ENCODE measurements at places on chromosomes 2 and 18. TPM values are rescaled to one million over a fixed set of nuclear protein-coding genes. Genes with fewer than 3 reads are reported as not detected.

GRCh38 chr18:9914584-9915290 is 921 bp downstream of the VAPA start:
- peak; percentile 88 for DNase-seq

- DNase-seq, result no peak
Measured at GRCh38 chr18:39647627-39648534, 2082.3 kb upstream of the CELF4 start.

DNA sequence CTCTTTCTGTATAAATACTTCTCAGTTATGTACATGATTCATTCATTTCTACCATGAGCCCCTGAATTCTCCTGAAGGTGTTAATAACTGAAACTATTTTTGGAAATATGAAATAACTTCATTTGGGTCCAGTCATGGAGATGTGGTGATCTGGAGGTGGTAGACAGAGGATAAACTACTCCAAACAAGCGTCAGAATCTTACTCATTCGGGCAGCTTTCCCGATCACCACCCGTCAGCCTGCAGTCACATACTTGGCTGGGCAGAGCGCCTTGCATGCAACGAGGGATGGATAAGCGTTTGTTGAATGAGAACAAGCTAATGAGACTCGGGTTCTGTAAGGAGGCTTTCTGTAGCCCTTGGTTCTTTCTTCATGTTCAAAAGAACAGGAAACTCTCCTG is 222.7 kb downstream of the CD226 start:
- DNase-seq, result no peak

- DNase-seq, result no peak
Measured at GRCh38 chr2:145034511-145034910, 514.6 kb upstream of the ZEB2 start.

- DNase-seq, result peak; percentile 83
Measured at GRCh38 chr2:172465417-172466334, 38.3 kb downstream of the ITGA6 start.

GRCh38 chr2:202009581-202009980 is 24.1 kb upstream of the FZD7 start:
- no peak for DNase-seq

DNA sequence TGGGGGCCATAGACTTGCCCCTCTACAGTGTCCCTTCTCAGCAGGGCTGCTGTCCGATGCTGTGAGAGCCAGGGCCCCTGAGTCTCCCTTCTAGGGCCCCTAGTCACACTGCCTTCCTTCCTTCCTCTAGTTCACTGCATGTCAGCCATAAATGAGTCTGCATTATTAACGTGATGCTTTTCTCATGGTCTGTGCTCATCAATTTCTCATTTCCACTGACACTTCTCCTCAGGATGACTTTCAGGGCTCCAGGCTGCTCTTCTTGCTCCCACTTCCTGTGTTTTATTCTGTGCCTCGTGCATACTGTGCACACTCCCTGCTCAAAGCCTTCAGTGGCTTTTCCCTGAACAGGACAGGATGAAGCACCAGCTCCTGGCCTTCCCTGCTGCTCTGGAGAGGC is 146.5 kb downstream of the FAM210A start:
- no peak for DNase-seq

DNA sequence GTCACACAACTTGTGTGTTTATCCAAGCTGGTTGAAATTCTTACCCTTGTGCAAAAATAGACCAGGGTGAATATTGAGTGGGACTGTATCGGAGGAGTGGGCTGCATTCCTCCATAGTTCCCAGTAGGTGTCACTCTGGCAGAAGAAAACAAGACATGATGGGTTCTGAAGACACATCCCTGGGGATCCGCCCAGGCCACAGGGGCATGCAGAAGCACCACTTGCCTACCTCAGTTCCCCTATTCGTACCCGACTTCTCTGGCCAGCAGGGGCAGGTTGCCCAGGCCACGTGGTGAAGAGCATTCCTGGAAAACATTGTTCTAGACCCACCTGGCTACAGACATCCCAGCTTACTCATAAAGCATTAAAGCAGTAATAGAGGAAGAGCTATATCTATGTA is 168.2 kb downstream of the FAM210A start:
- no peak for DNase-seq

- DNase-seq, result no peak
Measured at GRCh38 chr2:240157147-240157470, 16.7 kb upstream of the OTOS start.

- no peak for DNase-seq
Measured at GRCh38 chr18:24111936-24112335, 26.9 kb upstream of the CABYR start.

DNA sequence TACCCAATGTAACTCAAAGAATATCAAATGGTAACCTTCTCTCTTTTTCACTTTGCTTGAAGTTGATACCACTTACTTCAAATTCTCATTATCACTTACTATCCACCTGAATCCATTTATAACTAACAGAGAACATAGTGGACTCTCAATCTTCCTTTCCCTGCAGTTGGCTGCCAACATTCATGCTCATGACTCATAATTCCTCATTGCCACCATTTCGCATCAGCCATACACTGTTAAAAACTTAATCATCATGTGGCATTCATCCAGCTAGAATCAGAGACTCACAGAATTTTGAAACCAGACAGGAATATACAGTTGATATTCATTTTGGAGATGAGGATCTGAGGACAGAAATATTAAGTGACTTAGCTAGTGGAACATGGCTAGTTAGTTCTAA is 56.8 kb downstream of the SLC4A10 start:
- DNase-seq, result no peak

DNA sequence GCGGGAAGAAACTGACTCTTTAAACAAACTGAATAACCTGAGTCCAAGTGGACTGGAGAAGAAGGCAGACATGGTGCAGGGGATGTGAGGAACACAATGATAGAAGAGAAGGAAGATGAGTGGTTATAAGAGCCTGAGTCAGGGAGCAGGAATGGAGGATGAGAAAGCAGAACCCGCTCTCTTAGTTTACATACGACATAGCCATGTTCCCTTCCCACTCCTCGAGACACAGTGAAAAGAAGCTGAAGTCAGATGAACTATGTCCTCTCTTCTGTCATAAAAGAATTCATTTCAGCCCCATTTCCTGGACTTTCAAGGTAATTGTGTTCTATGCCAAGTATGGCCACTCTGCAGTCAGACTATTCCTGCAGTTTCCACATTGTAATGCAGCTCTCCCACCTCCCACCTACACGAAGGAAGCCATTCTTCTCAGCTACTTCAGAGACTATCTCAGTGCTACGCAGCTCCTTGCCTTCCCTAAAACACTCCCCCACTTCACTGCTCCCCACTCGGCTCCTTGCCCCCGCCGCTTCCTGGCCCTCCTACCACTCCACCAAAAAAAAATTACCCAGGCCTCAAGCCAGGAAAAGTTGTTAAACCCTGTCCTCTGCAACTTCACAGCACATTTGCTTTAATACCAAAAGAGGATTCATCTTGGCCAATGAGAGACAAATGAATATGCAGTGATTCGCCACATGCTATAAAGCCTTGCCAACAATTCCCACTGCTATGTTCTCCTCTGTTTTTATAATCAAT is 323.4 kb upstream of the EPHA4 start:
- DNase-seq, result no peak

DNA sequence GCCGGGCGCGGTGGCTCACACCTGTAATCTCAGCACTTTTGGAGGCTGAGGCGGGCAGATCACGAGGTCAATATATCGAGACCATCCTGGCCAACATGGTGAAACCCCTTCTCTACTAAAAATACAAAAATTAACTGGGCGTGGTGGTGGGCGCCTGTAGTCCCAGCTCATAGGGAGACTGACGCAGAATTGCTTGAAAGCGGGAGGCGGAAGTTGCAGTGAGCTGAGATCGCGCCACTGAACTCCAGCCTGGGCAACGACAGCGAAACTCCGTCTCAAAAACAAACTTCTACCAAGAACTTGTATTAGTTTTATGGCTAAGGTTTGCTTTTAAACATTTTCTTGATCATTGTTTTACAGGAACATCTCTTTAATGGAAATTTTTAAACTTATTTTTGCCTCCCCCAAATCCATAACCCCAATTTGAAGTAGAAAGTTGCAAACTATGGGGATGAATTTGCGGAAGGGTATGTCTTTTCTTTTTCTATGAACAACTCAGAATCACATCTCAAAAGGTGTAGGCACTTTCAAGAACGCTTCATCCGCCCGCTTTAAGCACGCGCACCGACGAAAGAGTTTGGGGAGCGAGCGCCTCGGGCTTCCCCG is 46.8 kb upstream of the PTMA start:
- DNase-seq, result no peak

DNA sequence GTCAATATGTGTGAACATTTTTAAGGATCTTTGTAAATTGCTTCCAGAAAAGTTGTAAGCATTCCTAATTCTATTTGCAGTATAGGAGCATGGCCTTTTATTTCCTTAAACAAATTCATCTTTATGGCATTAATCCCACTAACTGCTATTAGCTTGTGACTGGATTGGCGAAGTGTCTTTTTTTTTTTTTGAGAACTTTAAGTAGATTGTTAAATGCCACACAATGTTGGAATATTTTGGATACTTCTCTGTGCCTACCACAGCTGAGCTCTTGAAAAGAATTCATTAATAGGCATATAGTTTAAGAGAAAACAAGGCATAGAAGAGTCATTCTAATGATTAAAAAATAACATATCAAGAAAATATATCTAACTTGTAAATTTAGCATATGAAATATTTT is 129.7 kb downstream of the LAMA3 start:
- DNase-seq, result no peak

- no peak for DNase-seq
Measured at GRCh38 chr18:45851161-45851925, 25.9 kb downstream of the SIGLEC15 start.

DNA sequence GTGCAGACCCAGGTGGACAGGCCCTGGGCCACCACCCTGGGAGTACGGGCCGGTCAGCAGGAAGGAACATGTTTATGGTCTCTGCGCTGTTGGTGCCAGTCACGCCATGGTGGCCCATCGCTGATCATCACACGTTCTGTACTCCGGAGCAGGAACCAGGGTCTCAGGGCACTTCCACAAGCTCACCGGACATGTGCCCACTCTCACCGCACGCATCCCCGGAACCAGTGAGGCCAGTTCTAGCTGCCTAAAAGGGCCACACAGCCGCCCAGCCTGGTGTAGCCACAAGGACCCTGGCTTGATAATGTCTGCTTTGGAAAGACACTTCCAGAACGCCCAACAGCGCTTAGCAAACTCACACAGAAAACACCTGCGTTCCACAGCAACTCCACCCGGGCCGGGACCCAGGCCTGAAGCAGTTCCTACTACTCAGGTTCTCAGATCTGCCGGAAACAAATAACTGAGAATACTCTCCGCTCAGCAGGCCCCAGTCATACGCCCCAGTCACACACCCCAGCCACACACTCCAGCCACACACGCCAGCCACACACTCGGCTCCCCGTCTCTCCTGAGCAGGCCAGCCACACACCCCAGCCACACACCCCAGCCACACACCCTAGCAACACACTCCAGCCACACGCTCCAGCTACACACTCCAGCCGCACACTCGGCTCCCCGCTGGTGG is 123.3 kb downstream of the HDAC4 start:
- peak; percentile 6 for DNase-seq

DNA sequence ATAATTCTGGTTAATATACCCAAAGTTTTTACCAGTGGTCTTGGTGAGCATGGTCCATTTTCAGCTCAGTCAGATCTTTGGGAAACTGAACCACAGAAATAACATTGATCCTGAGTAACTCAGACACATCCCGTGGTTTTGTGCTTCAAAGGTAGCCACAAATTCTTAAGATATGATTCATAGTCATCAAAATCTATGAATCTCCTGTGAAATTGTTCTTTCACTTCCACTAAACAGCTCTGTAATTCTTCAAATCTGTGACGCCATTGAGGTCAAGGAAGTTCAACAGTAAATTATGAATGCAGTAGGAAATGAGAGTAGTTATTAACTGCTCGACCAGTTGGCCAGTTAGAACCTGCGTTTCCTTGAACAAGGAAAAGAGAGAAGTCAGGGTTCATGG is 147.3 kb downstream of the IRS1 start:
- no peak for DNase-seq

DNA sequence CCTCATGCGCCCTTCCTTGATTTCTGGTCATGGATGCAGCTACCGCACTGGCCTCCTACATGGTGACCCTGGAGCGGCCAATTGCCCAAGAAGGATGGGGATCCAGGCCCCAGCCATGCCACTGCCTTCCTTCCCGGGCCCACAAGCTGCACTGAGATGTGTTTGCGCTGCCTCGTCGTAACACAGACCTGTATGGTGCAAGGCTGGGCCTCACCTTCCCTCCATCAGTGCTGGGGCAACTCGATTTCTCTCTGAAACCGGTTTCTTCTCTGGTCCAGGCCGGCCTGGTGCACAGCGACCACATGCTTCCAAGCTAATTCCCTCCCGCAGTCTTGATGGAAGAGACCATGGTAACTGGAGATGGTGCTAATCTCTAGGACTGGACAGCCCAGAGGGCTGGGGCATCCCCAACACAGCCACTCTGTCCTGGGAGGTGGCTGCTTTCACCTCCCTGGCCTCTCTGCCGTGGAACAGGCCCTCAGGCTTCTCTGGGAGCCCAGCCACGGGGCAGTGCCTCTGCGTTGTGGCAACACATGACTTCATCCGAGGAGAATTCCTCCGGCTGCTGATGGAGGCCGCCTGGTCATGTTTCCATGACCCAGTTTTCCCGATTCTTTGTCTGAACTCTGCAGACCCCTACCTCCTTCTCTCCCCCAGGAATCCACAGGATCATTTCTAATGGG is 184.2 kb downstream of the GLI2 start:
- no peak for DNase-seq

GRCh38 chr2:201790291-201790690 is 9.6 kb upstream of the ALS2 start:
- no peak for DNase-seq

GRCh38 chr2:227097495-227098161 is 66.4 kb downstream of the COL4A4 start:
- DNase-seq, result no peak

KCNG2 gene
- 6.7 TPM for total RNA-seq

IL1RN gene
- 0.40 TPM for total RNA-seq

FAHD2B gene
- 6.2 TPM for total RNA-seq

FBXO15 gene
- total RNA-seq, result 0.64 TPM

SERPINB2 gene
- total RNA-seq, result not detected

B4GALT6 gene
- total RNA-seq, result 0.40 TPM

CLIP4 gene
- total RNA-seq, result 12.5 TPM

DYSF gene
- total RNA-seq, result 3.8 TPM

MYCN gene
- 7.0 TPM for total RNA-seq

CD207 gene
- total RNA-seq, result not detected

COL3A1 gene
- total RNA-seq, result 103 TPM
